Caki2 (cell line): ENCODE measurements at places on chromosomes 5 and 9.

DNA sequence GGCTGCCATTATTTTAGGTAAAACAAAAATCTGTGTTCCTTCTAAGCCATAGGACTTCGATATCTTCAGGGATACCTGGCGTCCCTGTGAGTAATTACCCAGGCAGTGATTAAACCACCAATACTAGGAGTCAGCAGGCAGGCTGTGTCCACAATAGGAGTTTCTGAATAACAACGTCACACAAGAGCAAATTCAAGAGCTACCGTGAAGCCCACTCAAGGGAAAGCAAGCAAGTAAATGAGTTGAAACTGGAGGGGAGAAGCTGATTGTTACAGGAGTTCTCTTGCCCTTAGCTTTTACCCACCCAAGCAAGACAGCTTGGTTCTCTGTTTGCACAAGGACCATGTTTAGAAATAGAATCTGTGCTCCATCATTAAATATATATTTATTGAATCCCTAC lies 50.8 kb downstream of the SEMA5A start:
- no peak for DNase-seq

- DNase-seq: no peak
These were observed 134.2 kb upstream of the C6 start for GRCh38 chr5:41347569-41347968.

DNA sequence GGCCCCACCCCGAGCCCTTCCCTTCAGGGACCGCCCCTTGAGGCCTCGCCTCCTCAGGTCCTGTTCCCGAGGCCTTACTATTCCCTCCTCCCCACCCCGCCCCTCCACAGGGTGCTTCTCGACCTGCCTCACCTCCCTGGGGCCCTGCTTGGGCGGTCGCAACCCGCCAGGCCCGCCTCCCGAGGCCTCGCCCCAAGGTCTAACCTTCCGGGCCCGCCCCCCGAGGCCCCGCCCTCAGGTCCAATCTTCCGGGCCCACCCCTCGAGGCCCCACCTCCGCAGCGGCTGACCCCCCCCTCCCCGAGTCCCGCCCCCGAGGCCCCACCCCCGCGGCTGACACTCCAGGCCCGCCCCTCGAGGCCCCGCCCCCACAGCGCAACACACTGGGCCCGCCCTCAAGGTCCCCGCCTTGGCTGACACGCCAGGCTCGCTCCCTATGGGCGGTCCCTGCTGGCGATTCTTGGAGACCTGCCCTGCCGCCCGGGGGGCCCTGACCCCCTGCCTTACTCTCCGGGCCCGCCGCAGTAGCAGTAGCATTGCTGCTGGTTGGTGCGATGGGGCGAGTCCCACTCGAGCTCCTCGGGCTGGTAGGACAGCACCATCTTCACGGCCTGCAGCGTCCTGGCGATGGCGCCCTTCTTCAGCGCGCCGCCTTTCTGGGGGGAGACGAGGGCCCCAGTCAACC lies 8.2 kb downstream of the PHF19 start:
- DNase-seq: peak; percentile 90

- no peak for DNase-seq
These were observed 600.4 kb downstream of the EBF1 start for GRCh38 chr5:158499075-158499891.

GRCh38 chr5:83900306-83900705 lies 179.7 kb upstream of the HAPLN1 start:
- DNase-seq: no peak
